Caudate nucleus (tissue), 63 donors: ENCODE measurements at places on chromosomes 2 and 18.
A peak's percentile ranks its signal among the peaks of the same experiment; 100 is the strongest.

- no peak for DNase-seq
Observed at GRCh38 chr2:74560591-74560990, 6.1 kb downstream of the DOK1 start.

DNA sequence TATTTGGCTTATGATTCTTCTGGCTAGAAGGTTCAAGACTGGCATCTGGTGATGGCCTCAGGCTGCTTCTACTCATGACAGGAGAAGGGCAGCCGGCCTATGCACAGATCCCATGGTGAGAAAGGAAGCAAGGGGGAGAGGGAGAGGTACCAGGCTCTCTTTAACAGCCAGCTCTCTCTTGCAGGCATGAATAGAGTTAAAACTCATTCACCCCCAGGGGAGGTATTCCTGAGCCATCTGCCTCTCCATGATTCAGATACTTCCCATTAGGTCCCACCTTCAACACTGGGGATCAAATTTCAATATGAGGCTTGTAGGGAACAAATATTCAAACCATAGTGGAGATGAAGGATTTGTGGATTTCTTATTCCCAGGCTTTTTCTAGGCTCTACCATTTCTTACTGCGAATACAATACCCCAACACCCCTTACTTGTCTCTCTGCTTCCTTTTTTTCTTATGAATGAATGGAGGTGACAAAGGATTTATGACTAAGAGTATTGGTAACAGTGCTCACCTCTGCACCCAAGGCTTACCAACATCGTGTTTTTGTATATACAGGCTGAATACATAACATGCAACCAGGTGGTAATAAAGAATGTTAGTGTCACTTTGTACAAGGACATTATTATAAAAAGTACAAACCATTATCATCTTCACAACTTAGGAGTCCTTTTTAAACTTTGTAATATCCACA lies 454.6 kb upstream of the TRIB2 start:
- no peak for DNase-seq

DNA sequence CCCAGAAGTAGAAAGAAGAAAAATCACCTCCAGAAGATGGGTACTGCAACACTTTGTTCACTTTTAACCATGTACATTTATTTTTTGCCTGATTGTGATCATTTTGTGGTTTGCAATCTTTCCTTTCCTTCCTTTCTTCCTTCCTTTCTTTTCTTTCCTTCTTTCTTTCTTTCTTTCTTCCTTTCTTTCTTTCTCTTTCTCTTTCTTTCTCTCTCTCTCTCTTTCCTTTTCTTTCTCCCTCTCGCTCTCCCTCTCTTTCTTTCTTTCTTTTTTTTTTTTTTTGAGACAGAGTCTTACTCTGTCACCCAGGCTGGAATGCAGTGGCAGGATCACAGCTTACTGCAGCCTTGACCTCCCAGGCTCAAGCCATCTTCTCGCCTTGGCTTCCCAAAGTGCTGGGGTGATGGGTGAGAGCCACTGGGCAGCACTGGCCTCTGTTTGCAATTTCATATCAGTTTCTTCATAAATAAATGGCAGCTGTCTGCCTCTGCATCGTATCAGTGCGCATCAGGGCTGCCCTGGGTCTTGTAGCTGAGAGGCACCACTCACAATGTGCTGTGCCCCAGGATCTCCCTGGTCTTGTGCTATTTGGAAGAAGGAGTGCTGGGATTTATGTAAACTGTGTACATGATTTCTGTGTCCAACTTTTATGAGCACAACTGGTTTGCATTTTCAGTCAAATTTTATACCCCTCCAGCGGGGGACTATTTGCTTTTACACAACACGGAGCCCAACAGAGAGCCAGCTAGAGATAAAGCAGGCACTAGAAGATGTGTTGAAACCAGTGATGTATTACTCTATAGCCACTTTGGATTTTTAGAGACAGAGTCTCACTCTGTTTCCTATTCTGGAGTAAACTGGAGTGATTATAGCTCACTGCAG lies 6.9 kb upstream of the LIMS2 start:
- no peak for DNase-seq

DNA sequence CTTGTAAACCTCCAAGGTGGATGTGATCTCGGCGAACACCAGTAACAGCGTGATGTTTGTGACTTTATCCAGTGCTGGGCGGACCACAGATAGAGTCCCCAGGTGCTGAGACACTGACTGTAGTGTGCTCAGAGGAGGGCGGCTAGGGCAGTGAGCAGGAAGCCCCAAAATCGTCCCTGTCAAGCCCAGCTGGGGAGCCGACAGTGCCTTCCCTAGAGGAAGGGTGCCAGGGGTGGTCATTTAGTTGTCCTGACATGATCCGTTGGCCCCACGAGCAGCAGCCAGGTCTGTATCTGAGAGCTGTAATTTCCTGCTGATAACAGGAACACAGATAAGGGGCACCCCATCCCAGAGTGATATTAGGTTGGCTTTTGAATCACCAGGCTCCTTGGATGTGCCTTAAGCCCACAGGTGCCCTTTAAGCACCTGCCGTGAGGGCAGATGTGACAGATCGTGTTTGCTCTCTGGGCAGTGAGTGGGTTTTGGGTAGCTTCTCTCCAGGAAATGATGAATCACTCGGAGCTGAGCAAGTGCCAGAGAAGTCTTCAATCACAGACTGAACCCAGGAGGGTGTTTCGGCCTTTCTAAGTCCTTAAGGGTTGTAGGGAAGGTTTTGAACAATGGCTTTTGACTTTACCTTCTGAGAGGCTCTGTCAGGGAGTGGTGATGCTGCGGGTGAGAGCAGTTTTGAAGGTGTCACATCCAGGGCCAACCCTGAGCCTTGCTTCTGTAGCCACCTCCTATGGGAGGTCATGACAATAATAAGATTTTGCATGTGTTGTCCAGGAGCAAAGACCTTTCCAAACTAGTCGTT lies 7.7 kb downstream of the LPIN1 start:
- DNase-seq, result no peak

DNA sequence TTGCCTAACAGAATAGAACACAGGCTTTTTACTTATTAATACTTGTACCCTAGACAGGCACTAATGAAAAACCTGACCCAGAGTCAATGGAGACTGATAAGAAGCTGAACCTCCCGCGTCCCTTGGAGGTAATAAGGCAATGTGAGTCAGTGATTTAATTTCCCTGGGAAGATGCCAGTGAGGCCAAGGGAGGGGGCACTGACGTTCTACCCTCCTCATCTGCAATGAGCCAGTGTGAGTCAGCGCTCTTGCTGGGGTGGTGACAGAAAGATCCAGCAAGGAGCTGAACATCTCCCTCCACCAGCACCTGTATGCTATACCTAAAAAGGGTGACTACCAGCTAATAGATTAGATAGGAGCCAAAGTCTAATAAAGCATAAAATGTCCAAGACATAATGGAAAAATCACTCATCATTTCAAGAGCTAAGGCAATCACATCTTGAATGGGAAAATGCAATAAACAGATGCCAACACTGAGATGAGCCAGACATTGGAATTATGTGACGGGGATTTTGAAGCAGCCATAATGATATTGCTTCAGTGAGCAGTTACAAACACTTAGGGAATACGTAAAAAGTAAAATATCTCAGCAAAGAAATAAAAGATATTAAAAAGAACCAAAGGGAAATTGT lies 116.9 kb downstream of the TPGS2 start:
- DNase-seq, result no peak

GRCh38 chr18:74488354-74488753 lies 7.8 kb upstream of the CNDP2 start:
- DNase-seq, result no peak

- no peak for DNase-seq
Observed at GRCh38 chr18:5106730-5107129, 90.3 kb downstream of the AKAIN1 start.

DNA sequence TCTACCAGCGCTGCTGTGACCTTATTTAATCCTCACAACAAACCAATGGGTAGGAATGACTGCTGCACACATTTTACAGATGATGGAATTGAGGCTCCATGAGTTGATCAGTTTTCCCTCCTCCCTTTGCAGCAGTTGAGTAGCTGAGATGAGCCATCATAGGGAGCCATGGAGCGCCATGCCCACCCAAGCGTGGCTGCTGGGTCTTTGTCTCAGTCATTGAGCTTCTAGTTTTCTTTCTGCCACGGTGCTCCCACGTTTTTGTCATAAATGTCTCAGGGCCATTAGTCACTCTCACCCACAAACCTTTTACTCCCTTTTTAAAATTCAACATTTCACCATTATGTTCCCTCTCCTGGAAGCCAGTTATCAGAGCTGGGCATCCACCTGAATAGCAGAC lies 45.8 kb downstream of the TMEM17 start:
- peak; percentile 52 for DNase-seq

DNA sequence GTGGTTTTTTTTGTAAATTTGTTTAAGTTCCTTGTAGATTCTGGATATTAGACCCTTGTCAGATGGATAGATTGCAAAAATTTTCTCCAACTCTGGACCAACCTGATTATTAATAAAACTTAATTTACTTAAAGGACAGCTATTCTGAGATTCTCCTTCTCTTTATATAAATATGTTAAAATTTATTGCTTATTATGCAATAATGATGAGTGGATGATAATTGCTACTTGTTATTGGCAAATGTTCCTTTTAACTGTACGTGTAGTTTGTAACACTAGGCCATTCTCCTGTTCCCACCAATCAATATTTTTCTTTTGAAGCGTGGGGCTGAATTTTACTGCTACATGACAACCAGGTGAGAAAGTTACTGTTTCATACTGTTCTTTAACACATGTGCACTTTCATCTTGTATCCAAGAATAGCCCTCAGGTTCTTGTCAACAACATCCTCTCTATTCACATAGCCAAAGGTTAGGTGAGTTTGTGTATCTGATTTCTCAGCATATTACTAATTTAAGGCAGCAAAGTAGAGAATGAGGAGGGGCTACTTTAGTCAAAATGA lies 16.6 kb upstream of the STK17B start:
- DNase-seq, result no peak

GRCh38 chr2:73202156-73203054 lies at the start of gene NOTO:
Gene NOTO, plus strand, starts transcription at chr2:73202574. Its CDS starts 93 bp downstream, at chr2:73202667.
- DNase-seq, result no peak

DNA sequence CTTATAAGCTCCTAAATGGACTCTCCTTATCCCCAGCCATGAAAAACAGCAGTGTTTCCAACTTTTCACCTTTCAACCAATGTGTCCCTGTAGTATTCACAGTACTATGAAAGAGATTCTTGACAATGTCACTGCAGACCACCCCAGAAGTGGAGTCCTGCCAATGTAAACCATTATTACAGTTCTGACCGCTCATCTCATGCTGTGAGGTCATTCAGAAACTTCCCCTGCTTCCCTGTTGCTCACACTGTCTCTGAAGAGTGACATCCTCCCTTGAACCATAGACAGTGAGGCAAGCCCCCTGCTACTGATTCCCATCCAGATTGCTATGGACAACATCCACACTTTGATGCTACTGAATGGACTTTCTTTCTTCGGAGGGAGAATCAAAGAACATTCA lies 1523.7 kb upstream of the ACVR2A start:
- no peak for DNase-seq

DNA sequence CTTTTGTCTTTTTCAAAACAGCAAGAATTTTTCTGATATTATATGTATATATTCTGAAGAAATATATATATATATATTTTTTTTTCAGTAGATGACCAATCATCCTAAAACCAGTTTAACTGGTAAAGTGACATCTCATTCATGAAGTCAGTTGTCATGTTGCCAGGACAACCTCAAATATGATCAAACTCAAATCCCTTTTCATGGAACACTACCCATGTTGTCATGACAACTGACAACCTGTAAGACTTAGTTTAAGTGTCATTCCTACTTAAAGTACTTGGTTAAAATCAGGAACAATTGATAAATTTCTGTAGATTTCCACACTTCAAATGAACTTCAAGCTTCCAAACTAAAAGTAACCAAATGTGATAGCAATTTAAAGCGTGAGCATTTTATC lies 101.8 kb upstream of the ERBB4 start:
- DNase-seq, result no peak

- DNase-seq, result no peak
Observed at GRCh38 chr2:23777826-23778225, 149.1 kb downstream of the ATAD2B start.

- no peak for DNase-seq
Observed at GRCh38 chr2:234436482-234436837, 60.4 kb downstream of the ARL4C start.

- DNase-seq, result no peak
Observed at GRCh38 chr2:165594231-165594934, 124.9 kb downstream of the CSRNP3 start.

GRCh38 chr2:144668493-144669110 lies 148.7 kb upstream of the ZEB2 start:
- no peak for DNase-seq

- peak; percentile 81 for DNase-seq
Observed at GRCh38 chr2:15984368-15985255, 44.3 kb downstream of the MYCN start.

DNA sequence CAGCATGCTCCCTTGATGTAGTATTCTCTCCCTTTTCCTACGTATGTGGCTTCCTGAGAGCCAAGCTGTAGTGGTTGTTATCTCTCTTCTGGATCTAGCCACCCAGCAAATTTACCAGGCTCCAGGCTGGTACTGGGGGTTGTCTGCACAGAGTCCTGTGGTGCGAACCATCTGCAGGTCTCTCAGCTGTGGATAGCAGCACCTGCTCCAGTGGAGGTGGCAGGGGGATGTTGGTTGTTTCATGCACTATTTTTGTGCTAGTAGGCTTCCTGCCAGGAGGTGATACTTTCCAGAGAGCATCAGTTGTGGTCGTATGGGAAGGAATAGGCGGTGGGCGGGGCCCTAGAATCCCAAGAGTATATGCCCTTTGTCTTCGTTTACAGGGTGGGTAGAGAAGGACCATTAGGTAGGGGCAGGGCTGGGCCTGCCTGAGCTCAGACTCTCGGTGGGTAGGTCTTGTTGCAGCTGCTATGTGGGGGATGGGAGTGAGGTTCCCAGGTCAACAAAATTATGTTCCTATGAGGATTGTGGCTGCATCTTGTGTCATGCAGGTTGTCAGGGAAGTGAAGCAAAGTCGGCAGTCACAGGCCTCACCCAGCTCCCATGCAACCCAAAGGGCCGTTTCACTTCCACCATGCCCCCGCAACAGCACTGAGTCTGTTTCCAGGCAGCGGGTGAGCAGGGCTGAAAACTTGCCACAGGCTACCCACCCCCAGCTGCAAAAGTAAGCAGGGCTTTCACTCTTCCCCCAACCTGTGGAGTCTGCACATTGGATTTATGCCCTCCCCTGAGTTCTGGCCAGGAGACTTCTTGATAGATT lies 1139.5 kb downstream of the BCL11A start:
- no peak for DNase-seq

- peak; percentile 26 for DNase-seq
Observed at GRCh38 chr2:109736177-109736827, 57.8 kb upstream of the RGPD5 start.

DNA sequence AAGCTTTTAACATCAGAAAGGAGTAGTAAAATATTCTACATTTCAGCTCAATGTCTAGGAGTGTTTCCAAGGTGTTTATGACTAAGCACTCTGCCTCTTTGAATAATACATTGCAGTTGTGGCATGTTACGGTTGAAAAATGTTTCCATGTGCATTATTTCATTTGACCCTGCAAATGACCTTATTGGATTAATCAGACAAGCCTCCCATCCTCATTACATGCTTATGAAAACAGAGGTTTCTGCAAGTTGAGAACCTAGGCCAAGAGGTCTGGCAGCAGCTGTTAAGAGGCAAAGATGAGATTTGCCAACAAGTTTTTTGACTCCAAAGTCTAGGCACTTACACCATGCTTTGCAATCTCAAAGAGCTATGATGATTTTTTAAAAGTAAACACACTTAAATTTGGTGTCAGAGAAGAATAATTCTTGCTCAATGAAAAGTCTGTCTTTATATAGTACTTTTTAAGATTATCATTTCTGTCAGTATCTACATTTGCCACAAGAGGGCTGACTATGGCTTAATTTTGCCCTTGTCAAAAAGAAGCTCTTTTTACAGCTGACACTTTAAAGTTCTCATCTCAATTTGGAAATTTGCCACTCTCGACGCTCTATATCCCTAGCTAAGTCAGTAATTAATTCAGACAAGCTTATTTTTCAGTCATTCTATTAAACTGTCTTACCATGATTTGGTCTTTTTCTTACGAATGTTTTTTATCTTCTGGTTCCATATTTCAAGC lies 260.6 kb downstream of the PAX3 start:
- DNase-seq, result no peak
